Heart right ventricle (tissue), 16 donors: ENCODE measurements at places on chromosomes 1 and 21. TPM values are rescaled to one million over a fixed set of nuclear protein-coding genes. Genes with fewer than 3 reads are reported as not detected.

GRCh38 chr1:182052355-182052754, 9.2 kb downstream of the ZNF648 start:
- H3K27ac ChIP-seq, result no peak overlapping the region
- H3K4me1 ChIP-seq, result no peaks in the 10 kb centered on the region
- DNase-seq, result no peak
- H3K27me3 ChIP-seq, result no peaks in the 10 kb centered on the region

Gene KCNQ4
- 3.4 TPM for polyA plus RNA-seq

DNA sequence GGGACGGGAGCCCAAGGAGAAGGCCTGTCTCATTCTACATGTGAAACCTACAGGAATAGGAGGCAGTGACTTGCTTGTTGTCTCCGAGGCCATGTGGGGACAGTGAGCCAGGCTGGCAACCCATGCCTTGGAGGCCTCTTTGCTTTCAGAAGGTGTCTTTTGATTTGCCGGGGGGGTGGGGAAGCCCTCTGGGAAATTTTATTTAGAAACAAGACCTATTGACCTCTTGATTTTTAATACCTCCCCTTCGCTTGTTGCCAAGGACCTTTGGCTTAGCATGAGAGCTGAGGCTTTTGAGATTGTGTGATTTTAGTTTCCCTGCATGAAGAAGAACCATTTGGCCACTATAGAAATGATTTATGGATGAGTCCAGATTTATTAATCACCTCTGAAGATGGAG, 4.1 kb downstream of the ARMH1 start:
- H3K36me3 ChIP-seq, result no peaks in the 10 kb centered on the region
- peaks cover 27% of the 10 kb centered on the region for H3K4me1 ChIP-seq
- DNase-seq, result no peak
- no peaks in the 10 kb centered on the region for H3K27me3 ChIP-seq

DNA sequence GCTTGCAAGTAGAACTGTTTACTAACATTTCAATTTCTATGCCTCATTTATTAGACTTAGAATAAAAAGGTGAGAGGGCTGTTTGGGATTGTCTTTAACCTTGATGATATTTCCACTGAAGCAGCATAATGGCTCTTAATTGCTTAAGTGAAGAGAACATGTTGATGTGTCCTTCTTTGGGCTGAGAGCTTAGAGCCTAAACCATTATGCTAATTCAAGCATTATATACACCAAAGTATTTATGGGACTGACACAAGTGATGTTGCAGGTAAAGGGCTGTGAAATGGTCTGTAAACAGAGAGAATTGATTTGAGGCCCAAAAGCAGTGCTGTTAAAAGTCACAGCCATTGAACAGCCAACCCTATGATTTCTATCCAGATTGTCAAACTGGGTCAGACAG, 113.9 kb downstream of the ATG4C start:
- no peaks in the 10 kb centered on the region for H3K4me1 ChIP-seq
- no peaks in the 10 kb centered on the region for H3K27me3 ChIP-seq
- no peak overlapping the region for H3K4me3 ChIP-seq
- H3K36me3 ChIP-seq, result no peaks in the 10 kb centered on the region

Gene PTCH2
- polyA plus RNA-seq, result 0.80 TPM

Gene ADIPOR1
- polyA plus RNA-seq, result 56.3 TPM

DNA sequence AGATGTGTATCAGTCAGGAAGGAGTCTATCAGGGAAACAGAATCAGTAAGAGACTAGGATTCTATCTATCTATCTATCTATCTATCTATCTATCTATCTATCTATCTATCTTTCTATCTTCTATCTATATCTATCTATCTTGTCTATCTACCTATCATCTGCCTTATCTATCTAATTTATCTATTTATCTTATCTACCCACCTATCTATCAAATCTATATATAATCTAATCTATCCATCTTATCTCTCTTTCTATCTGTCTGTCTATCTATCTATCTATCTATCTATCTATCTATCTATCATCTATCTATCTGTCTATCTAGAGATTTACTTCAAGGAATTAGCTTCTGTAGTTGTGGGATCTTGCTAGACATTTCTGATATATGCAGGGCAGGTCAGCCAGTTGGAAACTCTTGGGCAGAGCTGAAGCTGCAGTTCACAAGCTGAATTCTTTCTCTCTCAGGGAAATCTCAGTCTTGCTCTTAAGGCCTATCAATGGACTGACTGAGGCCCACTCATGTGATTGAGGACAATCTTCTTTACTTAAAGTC, 140.2 kb upstream of the JUN start:
- DNase-seq, result no peak
- no peaks in the 10 kb centered on the region for H3K36me3 ChIP-seq
- H3K4me3 ChIP-seq, result no peak overlapping the region
- no peaks in the 10 kb centered on the region for H3K27me3 ChIP-seq
- H3K4me1 ChIP-seq, result peaks cover 36% of the 10 kb centered on the region

DNA sequence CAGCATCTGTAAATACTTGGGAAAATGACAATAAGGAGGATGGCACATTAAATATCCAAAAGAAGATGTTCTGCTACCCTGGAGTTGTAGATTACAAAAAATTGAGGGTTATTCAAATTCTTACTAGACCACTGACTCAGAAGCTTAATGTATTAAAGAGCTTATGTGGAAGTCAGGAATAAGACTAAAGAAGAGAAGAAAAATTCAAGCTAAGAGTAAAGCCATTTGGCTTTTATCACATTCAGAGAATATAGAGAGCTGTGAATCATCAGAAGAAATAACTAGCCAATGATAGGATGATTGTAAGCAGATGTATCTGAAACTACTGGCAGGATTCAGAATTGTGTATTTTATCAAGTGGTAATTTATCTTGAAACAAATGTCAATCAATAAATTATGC, 237.0 kb downstream of the TBX15 start:
- H3K27ac ChIP-seq, result no peak overlapping the region
- no peaks in the 10 kb centered on the region for H3K36me3 ChIP-seq
- no peak overlapping the region for H3K4me3 ChIP-seq

Gene OXCT2
- polyA plus RNA-seq, result 1.5 TPM

GRCh38 chr1:116569776-116570357, 959 bp downstream of the CD58 start:
- H3K27ac ChIP-seq, result peak overlapping the region; percentile 99
- no peaks in the 10 kb centered on the region for H3K27me3 ChIP-seq
- H3K36me3 ChIP-seq, result no peaks in the 10 kb centered on the region
- peak overlapping the region; percentile 87 for H3K4me3 ChIP-seq
- DNase-seq, result peak; percentile 45

- peak overlapping the region; percentile 71 for H3K4me3 ChIP-seq
- no peak for DNase-seq
- H3K27me3 ChIP-seq, result no peaks in the 10 kb centered on the region
- H3K27ac ChIP-seq, result peak overlapping the region; percentile 83
- peaks cover 7% of the 10 kb centered on the region for H3K4me1 ChIP-seq
- no peaks in the 10 kb centered on the region for H3K36me3 ChIP-seq
Observed at GRCh38 chr1:218347336-218347722, 2.2 kb downstream of the TGFB2 start.

Gene MAB21L3
- not detected for polyA plus RNA-seq

DNA sequence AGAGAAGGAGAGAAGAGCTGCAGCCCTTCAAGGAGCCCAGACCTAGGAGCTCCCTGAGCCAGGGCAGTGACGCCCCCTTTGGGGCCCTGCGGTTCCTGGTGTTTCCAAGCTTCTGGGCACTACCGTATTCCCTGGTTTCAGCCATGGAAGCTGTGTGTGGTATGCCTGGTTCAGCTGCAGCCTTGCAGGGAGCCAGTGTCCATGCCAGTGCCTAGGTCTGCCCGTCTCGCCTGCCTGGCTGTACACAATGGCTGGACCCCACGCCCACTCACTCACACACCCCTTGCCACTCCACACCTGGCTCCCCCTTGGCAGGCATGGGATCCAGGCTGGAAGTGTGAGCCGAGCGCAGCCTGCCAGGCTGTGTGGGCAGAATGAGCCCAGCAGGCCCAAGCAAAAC, 87.7 kb downstream of the ADARB1 start:
- H3K27ac ChIP-seq, result no peak overlapping the region
- H3K36me3 ChIP-seq, result no peaks in the 10 kb centered on the region
- no peak overlapping the region for H3K4me3 ChIP-seq
- H3K27me3 ChIP-seq, result no peaks in the 10 kb centered on the region

Gene NPR1
- 24.3 TPM for polyA plus RNA-seq

Gene IL10RB
- polyA plus RNA-seq, result 11.9 TPM

Gene KIF26B
- 0.66 TPM for polyA plus RNA-seq

Gene TSACC
- not detected for polyA plus RNA-seq

- DNase-seq, result no peak
- no peak overlapping the region for H3K4me3 ChIP-seq
Observed at GRCh38 chr1:51044834-51045233, 57.2 kb upstream of the C1orf185 start.

DNA sequence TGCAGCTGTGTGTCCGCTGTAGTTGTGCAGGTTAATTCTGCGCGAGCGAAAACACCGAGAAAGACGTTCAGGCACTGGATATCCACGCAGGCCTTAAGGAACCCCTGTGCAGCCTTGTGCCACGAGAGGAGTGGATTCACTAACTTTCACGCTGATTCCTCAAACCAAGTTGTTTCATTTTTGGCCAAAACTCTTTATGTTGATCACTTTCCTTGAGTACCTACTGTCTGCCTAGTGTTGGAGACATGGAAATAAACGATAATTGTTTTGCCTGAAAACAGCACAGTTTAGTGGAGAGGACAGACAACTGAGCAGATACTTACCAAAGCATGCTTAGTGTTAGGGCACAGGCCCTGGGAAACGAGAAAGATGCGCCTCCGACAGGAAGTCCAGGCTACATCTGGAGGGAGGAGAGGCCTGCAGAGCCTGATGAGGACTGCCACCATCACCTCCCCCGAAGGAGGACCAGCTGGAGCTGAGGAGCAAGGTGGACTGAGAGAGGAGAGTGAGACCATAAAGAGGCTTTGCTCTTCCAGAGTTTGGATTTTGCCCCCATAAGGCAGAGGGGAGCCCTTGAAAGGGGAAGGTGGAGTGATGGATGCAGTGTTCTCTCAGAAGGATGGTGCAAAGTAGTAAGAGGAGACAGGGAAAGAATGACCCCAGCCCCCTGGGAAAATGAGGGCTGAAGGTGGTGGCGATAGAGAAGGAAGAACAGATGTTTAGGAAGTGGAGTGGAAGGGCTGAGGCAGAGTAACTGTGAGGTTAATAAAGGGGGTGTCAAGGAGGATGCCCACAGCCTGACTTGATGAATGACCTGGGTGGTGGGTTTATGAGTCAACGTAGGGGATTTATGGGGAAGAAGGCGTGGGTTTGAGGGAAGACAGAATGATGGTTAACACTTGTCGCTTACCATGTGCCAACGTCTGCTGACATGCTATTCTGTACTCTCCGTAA, 956 bp upstream of the SCAF4 start:
- H3K36me3 ChIP-seq, result no peaks in the 10 kb centered on the region
- H3K4me3 ChIP-seq, result peak overlapping the region; percentile 82
- H3K27ac ChIP-seq, result peak overlapping the region; percentile 98
- DNase-seq, result peak; percentile 7
- peaks cover 45% of the 10 kb centered on the region for H3K4me1 ChIP-seq

GRCh38 chr1:147391114-147391513, 148.6 kb downstream of the CHD1L start:
- no peak for DNase-seq
- no peaks in the 10 kb centered on the region for H3K4me1 ChIP-seq
- H3K4me3 ChIP-seq, result no peak overlapping the region
- H3K36me3 ChIP-seq, result no peaks in the 10 kb centered on the region
- H3K27me3 ChIP-seq, result no peaks in the 10 kb centered on the region

- no peaks in the 10 kb centered on the region for H3K27me3 ChIP-seq
- no peaks in the 10 kb centered on the region for H3K36me3 ChIP-seq
- peak overlapping the region; percentile 96 for H3K27ac ChIP-seq
- H3K4me3 ChIP-seq, result peak overlapping the region; percentile 96
Observed at GRCh38 chr1:213014642-213015041, 1.0 kb downstream of the ANGEL2 start.

Gene OLIG1
- not detected for polyA plus RNA-seq

DNA sequence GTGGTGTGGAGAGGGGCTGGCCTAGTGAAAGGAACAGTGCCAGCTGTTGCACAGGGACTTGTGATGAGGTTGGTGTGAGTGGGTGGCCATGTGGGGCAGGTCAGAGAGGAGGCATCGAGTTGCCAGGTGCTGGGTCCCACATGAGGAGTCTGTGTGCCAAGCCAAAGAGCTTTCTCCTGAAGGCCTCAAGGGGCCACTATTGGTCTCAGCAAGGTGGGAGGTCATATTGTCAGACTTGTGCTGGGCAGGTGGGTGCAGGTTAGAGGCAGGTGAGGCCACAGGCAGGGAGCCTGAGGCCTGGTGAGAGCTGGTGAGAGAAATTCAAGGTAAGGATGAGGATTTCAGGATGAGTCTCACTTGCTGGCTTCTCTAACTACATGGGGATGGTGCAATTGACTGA, 256.8 kb downstream of the DISC1 start:
- H3K4me3 ChIP-seq, result no peak overlapping the region
- H3K27ac ChIP-seq, result no peak overlapping the region
- H3K4me1 ChIP-seq, result peaks cover 9% of the 10 kb centered on the region

- peaks cover 7% of the 10 kb centered on the region for H3K36me3 ChIP-seq
- H3K4me3 ChIP-seq, result no peak overlapping the region
- H3K4me1 ChIP-seq, result peaks cover 6% of the 10 kb centered on the region
- DNase-seq, result no peak
- H3K27ac ChIP-seq, result no peak overlapping the region
Observed at GRCh38 chr21:34882719-34883131, 166.4 kb downstream of the RUNX1 start.

DNA sequence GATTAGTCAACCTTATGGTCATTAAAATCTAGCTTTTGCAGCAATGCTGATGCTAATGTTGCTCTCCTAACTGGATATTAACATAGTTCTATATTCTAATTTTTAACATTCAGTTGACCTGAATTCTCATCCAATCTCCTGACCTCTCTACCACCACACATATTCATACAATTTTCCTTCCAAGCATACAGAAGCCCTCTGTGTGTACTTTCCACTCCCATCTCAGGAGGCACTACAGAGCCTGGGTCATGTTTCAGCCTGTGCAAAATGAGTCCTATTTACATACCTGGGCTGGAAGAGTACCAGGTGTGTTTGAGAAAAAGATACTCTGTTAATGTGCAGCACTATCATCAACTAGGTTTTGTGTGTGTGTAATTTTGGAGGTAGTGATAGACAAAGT, 486.3 kb downstream of the NEGR1 start:
- no peak for DNase-seq
- H3K4me3 ChIP-seq, result no peak overlapping the region
- no peaks in the 10 kb centered on the region for H3K36me3 ChIP-seq
- no peaks in the 10 kb centered on the region for H3K27me3 ChIP-seq

Gene KDF1
- polyA plus RNA-seq, result not detected

Gene LEFTY2
- 0.29 TPM for polyA plus RNA-seq
